Stimulated activated CD4-positive, alpha-beta T cell treated with anti-CD3 and anti-CD28 coated beads, Interleukin-12 subunit alpha, Interleukin-12 subunit beta, amount 100 ng/mL, for 4 hours (primary cell): ENCODE measurements at places on chromosomes 5 and 9.

DNA sequence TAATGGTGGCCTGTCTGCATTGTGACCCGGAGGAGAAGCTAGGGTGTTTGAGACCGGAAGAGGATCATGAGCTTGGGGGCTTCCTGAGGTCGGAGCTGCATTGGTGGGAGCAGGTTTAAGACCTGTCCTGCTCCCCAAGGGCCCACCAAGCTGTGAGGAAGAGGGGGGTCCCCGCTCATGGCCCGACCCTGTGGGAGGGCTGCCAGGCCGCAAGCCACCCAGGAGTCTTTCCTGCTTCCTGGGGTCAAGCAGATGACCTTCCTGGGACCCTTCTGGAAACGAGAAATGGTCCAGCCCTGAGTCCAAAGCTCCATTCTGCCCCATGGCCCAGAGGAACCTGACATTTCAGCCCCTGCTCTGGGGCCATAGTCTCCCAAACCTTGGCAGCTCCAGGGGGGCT, 61.5 kb upstream of the RNU6ATAC start:
- no peak for DNase-seq

DNA sequence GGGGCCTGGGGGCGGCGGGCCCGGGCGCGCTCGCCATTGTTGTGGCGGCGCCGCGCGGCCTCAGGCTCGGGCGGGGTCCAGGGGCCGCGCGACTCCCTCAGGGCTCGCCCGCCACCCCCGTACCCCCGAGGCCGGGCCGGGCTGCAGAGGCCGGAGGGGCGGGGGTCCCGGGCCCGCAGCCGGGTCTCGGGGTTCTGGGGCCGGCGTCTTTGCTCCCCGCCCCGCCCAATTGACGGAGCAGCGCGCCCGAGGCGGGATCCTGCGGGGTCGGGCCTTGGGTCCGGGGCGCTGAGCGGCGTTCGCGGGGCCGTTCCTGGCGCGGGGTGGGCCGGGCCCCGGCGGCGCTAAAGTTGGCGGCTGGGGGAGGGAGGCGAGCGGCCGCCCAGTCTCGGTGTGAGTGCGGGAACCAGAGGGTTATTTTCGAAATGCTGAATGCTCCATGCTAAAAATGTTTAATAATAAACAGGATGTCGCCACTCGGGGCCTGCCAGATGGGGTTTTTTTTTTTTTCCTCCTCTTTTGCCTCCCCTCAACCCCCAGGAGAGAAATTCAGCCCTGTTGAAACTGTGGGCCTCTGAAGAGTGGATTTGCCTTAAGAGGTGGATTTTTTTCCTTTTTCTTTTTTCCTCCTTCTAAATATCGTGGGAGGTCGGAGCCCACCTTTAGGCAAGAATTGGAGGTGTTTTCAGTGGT, 724 bp downstream of the PRRC2B start:
- peak; percentile 42 for DNase-seq

GRCh38 chr9:120845255-120845654, 2.5 kb upstream of the PSMD5 start:
- peak; percentile 22 for DNase-seq

DNA sequence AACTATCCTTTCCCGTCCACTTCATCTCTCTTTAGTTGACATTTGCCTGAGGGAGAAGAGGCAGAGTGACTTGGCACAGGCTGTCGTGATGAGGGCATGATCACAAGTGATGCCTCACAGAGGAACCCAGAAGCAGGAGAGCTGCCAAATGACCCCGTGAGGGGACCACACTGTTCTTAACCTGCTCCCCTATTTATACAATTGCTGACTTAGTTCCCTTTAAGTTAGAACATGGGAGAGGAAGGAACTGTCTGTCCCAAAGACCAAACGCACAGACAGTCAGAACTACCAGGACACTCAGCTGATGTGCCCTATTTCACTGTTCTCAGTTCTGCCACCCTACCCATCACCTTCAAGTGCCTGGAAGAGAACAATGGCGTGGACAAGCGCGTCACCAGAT, 73.7 kb downstream of the SLC1A3 start:
- no peak for DNase-seq

DNA sequence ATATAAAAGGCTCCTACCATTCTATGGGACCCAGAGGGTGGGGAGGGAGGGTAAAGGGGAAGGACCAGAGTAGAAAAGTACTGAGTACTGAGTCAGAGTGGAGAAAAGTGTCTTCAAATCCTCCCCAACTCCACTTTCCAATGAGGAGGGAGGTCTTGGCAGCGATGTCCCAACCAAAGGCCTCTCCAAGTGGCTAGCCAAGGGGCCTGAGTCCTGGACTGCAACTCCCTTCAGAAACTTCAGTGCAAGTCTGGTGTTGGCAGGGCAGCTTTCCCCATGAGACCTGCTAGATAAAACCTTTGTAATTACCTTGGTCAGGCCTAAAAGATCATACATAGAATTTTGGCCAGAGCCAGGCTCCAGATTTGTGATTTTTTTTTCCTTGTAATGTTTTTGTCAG, 111.3 kb upstream of the TNPO1 start:
- DNase-seq: no peak
